Activated T-helper 2 cell treated with anti-CD3 and anti-CD28 coated beads, Interferon-gamma antibody, Interleukin-2, Interleukin-4, amounts not matched to agents 10 μg/mL and 5 μg/mL and 100 μg/mL, durations not matched to agents 14 hours and 24 hours and 36 hours (primary cell): ENCODE measurements at places on chromosomes 11 and 22.

DNA sequence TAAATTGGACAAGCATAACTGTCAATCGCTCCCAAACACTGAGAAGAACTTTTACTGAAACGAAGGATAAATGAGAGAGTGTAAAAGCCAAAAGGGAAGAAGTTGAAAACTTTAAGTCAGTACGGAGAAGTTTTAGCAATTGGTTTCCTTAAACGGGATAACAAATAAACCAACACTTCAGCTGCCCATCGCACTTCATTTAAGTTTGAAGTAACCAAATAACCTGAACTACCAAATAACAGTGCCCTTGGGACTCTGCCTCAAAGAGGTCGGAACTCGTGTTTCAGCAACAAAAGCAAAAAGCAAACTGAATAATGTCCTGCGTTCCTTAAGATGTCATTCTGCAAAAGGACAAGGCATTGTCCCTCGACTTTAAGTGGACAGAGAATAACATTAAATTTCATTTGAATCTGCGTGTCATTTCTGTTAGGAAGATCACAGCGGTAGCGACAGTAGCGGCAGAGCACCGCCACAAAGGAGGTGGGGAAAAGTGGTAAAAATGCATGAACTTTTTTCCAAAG is 127.0 kb upstream of the C11orf58 start:
- no peak for DNase-seq

DNA sequence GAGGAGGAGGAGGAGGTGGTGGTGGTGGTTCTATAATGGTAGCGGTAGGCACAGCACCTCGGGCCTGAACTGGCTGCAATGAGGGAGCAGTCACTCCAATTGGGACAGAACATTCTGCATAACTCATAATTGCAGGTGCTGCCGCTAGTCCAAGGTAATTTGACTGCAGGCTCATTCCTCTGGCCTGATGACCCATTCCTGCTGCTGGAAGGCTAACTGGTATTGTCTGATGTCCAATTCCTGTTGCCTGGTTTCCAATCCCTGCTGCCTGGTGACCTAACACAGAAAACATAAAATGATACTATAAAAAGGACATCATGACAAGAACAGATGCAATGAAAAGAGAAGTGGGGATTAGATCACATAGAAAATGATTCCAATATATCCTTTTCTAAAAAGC is 7.9 kb upstream of the AGBL2 start:
- no peak for DNase-seq

- DNase-seq, result no peak
These were observed 116.0 kb upstream of the BID start for GRCh38 chr22:17890245-17890671.

DNA sequence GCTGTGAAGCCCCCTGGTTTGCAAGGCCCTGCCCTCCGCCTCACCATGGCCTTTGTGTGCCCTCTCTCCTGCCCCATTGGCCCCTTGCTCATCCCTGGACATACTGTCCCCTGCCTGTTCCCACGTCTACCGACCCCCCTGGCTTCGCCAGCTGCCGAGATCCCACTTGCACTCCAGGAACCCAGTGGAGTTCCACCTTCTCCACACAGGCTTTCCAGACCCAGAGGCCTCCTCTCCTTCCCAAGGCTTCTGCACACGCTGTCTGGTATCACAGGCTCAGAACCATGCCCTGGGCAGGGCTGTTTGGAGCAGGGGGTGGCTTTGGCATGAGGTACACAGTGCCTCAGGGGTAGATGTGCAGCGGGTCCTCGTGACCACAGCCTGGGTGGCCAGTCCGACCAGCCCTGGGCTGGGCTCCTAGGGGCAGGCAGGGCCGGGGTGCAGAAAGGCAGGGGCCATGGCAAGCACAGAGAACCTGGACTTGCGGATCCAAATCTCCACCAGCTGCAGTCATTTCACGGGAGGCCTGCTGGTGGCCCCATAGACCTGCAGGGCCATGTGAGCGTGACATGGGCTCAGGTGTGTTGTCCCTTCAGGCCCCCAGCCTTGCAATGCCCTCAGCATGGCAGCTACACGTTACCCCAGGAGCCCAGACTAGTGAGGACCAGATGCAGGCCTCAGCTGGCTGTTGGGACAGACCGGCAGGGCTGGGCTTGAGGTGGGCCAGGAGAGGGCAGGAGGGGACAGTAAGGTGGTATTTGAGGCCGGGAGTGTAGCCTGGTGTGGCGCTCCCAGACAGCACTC is 9.5 kb downstream of the GRK2 start:
- no peak for DNase-seq
